ENCODE measurements at places on chromosomes 1 and 21.

GRCh38 chr1:89352421-89352820 lies 11.4 kb upstream of the GBP6 start:
- DNase-seq: no peak

DNA sequence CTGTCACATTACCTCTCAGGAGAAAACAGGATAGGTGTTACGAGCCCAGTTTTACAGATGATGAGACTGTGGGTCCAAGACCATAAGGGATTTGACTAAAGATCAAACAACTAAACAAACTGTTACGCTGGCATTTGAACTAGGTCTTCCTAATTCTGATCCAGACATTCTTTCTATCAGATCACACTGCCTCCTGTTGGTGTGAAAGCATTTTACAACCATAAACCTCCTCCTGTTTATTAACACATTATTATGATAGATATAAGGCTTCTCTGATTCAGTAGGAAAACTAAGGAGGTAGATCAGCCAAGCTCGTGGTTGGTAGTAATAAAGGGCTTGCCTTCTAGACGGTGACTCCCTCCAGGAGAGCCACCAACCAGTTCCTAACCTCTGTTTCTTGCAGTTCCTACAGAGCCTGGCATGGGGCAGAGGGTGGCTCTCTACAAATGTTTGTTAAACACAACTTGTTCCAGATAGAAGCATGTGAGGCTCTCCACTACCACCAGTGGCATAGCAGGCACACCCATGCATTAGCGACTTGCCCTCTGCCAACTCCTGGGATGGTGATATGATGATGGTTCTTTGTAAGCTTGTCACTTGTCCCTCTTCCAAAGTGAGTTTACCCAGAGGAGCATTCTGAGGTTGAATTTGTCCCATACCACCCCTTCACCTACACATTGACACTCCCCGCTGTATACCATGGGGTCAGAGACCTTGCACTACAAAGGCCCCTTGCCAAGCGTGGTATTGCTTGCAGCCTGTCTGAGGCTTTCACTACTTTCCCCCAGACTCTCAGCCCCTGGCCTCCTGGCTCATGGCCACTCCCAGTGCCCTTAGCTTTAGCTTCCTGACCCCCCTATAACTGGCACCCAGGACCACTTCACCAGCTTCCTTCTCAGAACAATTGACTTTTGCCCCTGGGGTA lies 96.4 kb upstream of the HOOK1 start:
- no peak for DNase-seq

DNA sequence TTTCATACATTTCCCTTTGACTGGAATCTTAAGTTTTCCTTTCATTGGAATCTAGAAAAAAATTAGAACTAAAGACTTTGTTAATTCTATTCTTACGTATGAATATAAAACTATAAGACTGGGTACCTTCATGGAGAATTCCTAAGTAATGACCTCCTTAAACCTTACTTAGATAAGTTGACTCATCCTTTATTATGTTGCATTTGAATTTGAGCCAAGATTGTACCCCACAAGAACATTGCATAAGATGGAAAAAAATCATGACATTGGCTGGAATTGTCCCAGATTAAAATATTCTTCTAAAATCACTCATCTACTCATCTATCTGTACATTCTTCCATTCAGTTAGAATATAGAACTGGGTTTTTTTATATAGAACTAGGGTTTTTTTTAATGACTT lies 137.4 kb downstream of the C1orf21 start:
- DNase-seq: peak; percentile 50

DNA sequence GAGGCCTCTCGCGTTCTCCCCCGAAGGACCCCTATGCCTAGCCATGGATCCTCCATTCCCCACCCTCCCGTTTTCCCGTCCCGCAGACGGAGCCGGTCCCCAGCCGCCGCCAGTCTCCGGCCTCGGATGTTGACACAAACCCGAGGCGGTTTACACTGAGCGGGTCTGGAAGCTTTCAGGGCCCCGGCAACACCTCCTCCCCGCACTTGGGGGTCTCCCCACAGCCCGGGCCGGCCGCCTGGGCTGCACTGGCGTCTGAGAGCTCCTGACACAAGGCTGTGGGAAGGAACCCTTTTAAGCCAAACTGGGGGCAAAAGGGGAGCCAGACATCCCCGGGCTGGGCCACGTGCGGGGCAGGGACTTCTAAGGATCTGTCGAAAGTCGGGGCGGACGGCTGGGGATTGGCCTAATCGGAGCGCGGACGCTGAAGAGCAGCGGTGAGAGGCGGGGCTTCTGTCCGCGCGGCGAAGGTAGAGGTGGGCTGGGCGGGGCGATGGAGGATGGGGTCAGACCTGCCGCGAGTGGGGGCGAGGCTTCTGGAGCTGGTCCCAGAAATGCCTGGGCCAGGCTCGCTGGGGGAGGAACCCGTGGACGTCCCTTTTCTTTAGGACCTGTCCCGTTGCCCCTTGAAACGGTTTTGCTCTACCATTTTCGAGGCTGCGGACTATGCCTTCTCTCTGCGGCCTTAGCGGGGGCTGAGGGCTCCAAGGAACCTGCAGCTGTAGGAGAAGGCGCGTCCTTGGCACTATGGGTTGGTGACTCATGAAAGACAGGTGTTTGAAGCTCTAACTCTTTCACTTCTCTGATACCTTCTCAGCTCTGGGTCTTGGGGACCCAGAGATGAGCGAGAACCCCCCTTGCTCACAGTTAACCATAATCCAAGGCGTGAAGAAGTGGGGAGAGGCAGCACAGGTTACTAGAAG lies 1.2 kb upstream of the HPCAL4 start:
- no peak for DNase-seq

GRCh38 chr1:39348278-39348677 lies 143.2 kb upstream of the BMP8A start:
- no peak for DNase-seq

DNA sequence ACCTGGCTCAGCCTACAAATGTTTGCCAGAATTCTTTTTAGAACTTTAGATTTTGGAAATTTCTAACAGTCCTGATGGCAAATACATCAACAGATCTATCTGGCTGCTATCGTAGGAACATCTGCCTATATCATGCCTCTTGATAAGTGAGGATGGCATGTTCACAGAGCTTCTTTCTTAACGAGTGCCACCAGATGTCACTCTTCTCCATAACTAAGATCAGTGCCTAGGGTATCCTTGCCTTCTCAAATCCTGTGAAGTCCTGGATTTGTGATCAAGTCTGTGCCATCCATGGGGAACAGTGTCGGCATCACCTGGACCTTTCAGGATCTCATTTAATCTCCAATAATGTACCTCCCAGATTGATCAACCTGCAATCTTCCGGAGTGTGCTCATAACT lies 36.5 kb upstream of the CD5L start:
- DNase-seq: peak; percentile 32

DNA sequence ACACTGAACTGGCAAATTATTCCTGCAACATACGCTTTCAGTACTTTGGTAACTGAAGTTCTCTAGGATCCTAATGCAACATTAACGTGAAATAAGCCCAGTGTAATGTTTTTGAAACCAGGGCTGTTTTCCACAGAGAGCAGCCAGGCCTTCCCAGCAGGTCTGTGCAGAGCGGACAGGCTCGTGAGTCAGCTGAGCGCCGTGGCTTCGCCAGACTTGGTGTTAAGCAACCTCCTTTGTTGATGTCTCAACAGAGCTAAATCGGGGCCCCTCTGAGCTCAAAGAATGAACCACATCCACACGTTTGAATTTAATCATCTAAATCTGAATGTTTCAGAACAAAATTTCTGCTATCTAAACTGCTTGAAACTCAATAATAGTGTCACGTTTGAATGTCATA lies 181.8 kb upstream of the FMN2 start:
- peak; percentile 76 for DNase-seq

DNA sequence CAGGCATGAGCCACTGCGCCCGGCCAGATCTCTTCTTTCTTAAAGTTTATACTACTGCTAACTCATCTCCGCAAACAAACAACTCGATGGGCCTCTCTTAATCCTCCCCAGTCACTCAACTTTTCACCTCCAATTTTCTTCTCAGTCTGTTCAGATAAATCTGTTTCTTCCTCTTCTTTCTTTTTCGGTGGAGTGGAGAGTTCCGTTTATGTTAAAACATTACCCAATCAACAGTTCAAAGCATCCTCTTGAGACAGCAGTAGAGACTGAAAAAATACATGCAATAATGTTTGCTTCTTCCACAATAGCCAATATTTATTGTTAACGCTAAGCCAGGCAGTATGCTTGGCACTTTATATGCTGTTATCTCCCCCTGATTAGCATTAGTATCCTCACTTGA lies 1.4 kb upstream of the ANKRD13C start:
- no peak for DNase-seq

- DNase-seq: no peak
These were observed 64.8 kb downstream of the SYF2 start for GRCh38 chr1:25167269-25168192.

GRCh38 chr1:78045926-78046778 lies at the start of gene GIPC2:
Gene GIPC2, plus strand, starts transcription at chr1:78045966. Its CDS starts 129 bp downstream, at chr1:78046095.
- DNase-seq: peak; percentile 22

DNA sequence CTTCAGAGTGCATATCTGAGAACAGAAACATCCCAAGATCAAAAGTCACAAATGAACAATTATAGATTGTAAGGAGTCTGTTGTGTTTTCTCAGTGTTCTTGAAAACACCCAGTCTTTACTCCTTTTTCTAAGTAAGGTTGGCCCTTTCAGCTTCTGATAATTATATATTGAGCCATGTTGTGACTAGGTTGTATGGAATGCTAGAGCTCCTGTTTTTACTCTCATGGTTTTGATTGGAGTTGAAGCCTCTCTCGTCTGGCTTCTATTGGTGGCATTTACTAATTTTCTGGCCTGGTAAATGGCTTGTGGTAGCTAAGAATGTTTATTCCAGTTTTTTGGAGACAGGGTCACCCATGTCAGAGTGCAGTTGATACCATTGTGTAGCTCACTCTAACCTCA lies 84.7 kb downstream of the NDUFS5 start:
- peak; percentile 77 for DNase-seq

GRCh38 chr1:15825800-15826199 lies 18.4 kb upstream of the UQCRHL start:
- DNase-seq: peak; percentile 14

- no peak for DNase-seq
These were observed 37.2 kb downstream of the NEK2 start for GRCh38 chr1:211638246-211638645.
